ENCODE measurements at places on chromosomes 6 and 20.

- no peak for DNase-seq
These were observed 1167.7 kb upstream of the ADGRB3 start for GRCh38 chr6:67467341-67467740.

DNA sequence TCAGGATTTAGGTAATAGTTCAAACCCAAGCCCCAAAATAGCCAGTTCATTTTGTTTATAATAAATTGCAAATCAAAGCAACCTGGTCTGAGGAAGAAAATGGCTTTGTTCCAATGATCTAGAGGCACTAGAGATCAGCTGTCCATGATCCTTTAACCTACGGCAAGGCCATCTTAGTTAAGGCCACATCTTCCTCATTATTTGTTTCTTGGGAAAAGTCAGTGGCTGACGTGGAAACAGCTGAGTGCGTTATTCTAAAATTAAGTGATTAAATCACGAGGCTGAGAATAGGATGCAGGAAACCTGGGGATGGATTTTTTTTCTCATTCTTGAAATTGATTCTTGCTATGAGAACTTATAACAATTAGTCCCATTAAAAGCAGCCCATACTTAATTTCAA, 10.1 kb upstream of the TENT5A start:
- DNase-seq, result no peak

GRCh38 chr6:78492351-78493017, 374.9 kb upstream of the IRAK1BP1 start:
- peak; percentile 65 for DNase-seq

DNA sequence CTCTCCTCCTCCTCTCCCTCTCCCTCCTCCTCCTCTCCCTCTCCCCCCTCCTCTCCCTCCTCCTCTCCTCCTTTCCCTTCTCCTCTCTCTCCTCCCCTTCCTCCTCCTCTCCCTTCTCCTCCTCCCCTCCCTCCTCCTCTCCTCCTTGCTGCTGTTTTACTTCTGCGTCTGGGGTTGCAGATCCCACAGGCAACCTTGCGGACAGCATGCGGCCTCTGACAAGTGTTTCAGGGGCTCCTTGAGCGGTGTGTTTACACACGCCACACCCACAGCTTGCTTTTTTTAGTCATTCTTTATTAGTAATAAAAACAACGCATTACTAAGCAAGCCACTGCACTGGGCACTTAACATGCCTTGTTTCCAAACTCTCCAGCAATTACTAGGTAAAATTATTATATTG, 81.9 kb downstream of the TFAP2C start:
- DNase-seq, result peak; percentile 67

DNA sequence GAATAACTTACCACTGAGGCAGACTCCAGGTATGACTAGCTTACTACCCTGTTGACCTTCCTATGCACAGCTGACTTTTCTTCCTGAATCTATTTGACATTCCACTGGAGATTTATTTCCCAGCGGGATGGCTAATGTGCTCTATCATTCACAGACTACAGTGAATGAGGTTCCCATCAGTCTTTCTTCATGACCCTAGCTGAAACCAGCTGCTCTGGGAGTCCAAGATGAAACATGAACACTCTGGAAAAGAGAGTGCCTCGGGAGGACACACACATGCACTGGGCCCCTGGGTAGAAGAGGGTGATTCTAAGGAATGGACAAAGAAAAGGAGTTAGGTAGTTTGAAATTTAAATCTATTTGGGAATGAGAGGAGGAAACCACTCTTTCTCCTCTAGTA, 82.6 kb upstream of the DST start:
- DNase-seq, result no peak

DNA sequence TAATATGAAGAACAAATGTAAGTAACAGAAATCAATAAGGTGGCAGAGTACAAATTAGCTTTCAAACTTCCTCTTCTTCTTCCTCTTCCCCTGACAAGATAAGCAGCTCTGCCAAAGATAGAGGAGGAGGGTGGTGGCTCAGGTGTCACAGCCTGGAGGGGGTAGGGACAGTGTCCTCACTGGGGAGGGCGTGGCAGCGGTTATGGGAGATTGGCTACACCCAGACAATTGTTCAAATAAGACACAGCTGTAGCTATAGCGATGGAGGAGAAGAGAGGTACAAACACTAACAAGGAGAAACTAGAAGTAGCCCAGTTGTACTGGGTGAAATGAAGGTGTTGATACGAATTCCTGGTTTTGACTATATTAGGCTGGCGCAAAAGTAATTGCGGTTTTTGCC, 198.5 kb downstream of the TBXT start:
- no peak for DNase-seq

GRCh38 chr20:7770578-7770977, 169.7 kb downstream of the HAO1 start:
- DNase-seq, result peak; percentile 65

DNA sequence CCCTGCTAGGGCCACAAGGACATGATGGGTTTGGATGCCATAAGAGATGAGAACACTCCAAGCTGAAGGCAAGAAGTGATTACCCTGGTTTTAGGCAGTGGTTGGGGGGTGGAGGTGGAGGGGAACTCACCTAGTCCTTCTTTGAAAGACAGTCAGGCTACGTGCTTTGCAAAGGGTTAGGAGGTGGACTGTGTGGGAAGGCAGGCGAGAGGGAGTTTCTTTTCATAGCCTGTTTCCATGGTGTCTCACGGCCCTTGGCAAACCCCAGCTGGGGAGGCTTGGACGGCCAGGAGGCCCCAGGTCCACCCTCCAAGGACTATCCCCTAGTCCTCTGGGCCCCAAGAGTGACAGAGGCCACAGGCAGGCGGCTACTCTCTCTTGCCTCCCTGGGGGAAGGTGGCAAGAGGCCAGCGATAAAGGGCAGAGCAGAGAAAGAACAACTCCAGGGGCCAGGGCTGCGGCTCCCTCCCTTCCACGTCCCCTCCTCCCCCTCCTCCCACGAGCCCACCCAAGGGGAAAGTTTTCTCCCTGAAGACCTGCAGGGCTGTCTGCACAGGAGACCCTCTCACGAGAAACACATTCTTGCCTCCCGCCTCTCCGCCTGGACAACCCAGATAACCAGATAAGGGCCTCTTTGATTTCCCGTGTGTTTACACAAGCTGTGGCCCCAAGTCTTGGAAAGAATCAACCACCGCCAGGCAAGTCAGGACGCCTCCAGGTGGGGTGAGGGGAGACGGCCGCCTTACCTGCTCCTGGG, 74.4 kb downstream of the NOL4L start:
- peak; percentile 70 for DNase-seq

- no peak for DNase-seq
These were observed 6.4 kb downstream of the SNPH start for GRCh38 chr20:1272368-1273100.

GRCh38 chr6:135105710-135106109, 51.1 kb upstream of the HBS1L start:
- no peak for DNase-seq

- DNase-seq, result no peak
These were observed 540.0 kb upstream of the JARID2 start for GRCh38 chr6:14705841-14706377.
